ENCODE measurements at places on chromosomes 12 and 14. TPM values are rescaled to one million over a fixed set of nuclear protein-coding genes. Genes with fewer than 3 reads are reported as not detected.

The ZDHHC22 gene
- not detected for total RNA-seq

DNA sequence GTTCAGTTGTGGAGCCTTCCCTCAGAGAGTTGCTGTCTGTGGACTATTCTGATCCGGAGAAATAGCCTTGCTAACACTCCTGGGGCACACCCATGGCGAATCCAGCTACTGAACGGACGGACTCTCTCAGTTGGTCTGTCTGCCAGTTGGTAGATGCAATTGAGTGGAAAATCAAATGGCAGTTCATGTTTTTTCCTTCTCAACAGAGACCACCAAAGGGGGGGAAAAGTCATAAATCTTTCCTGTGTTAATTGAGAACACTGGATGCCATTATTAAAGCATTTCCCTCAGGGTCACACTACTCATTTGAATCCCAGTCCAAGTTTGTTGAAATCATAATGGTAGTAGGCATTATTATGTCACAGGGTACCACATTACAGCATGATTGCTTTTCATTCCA lies 354.3 kb upstream of the FAR2 start:
- no peak for DNase-seq

DNA sequence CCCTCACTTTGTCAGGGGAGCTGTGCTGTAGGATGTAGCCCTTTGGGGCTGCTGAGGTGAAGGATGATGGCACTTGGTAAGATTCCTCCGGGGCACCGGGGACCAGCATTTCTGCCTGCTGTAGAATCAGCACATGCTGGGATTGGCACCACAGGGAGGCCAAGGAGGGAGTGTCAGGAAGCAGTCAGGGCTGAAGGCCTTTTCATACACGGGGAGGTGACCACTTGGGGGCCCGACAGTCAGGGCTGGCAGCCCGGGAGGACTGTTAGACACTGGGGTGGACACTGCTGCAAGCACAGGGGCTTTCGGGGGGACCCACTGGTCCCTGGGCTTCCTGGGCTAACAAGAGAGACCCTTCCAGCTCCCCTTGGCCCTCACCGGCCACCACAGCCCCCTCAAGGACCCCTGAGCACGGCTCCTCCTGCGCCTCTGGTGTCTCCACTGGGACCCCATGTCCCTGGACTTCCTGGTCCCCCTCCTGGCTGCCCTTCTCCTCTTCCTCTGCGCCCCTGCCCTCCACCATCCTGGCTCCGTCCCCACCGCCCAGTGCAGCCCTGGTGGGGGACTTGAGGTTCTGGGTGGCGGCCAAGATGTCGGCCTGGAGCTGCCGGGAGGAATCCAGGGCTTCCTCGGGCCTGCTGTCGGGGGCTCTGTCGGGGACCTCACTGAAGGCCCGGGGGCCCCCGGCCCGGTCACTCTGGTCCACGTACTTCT lies 6.5 kb downstream of the TMEM119 start:
- no peak for DNase-seq

The TAS2R42 gene
- not detected for total RNA-seq

- DNase-seq: no peak
Observed at GRCh38 chr14:96108061-96108795, 69.1 kb downstream of the C14orf132 start.

The GPR137C gene
- total RNA-seq: 1.1 TPM

DNA sequence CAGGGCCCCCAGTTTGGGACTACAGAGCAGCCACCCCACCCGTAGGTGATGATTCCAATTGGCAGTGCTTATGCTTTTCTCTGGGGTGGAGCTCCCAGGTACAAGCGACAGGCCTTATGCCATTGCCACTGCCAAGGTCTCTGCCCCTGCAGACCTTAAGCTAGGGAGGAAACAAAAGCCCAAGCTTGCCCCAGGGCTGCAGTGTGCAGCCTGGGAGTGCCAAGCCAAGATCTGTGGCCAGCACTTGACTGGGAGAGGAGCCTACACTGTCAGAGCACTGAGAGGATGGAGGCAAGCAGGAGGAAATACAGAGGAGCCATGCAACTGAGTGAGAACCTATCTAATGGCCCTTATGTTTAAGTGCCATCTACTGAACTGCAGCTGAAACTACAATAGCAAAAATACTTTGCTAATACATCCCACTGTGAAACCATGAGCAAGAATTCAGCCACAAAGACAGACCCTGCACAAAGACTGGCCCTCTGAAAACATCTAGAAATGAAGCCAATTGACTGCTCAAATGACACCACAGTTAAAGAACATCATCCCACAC lies 17.7 kb upstream of the ASCL1 start:
- DNase-seq: no peak

GRCh38 chr14:99067141-99067920 lies 204.7 kb downstream of the BCL11B start:
- no peak for DNase-seq
